ENCODE measurements at places on chromosomes 5 and 9.
A peak's percentile ranks its signal among the peaks of the same experiment; 100 is the strongest.

DNA sequence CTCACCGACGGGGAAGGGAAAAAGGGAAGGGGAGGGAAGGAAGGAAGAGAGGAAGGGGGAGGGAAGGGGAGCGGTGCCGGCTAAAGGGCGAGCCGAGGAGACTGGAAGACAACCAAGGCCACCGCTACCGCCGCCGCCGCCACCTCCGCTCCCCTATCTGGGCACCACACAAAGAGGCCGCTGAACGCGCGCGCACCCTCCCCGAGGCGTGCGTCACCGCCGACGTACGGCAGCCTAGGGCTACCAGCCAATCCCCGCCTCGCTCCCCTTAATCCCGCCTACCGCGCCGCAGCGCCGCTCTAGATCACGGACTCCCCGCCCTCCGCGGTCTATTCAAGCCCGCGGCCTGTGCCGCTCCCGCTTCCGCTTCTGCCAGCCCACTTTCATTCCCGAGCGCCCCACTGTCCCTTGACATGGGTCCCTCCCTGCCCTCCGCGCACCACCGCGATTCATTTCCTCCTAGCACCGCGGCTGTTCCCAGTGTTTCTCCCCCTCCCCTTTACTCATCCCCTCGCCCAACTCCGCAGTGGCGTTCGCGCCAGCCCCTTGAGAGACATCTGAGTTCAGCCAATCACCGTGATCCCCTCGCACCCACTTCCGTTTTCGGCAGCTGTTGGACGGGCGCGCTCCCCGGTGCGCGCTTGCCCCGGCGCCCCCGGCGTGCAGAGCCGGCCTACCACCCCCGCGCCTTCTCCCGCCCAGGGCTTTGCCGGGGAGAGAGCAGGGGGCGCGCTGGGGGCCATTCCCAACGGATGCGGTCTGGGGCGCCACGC, at the start of gene HNRNPA0:
Gene HNRNPA0 (minus strand): TSS at position 176 of the 773 bp plus-strand sequence. CDS start 297 bp downstream, outside the sequence.
- peak; percentile 97 for DNase-seq

DNA sequence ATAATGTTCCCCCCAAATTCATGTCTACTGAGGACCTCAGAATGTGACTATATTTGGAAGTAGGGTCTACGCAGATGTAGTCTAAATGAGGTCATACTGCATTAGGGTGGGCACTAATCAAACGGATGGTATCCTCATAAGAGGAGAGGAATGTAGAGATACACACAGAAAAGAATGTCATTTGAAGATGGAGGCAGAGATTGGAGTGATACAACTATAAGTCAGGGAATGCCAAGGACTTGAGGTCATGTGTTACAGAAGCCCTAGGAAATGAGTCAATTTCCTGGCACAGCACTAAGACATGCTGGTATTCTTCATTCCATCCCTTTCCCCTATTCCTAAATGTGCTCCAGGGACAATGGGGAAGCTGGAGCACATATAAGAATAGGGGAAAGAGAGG, 758 bp upstream of the PDCD1LG2 start:
- DNase-seq = peak; percentile 95

DNA sequence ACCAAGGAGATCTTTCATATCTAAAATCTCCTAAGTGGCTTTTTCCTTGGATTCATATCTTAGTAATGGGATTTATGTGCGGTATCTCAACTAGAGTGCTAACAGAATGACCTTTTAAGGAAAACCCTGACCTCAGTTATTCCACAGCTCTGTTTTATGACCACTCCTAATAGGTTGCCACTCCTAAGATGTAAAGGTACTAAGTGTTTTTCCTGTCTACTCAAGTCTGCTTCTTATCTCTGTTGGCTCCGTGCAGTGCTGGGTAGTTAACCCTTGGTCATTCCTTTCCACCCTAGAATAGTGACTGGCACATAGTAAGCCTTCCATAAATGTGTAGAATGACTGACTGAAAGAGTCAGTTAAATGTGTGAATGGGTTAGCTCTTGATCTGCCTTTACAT, 161.4 kb downstream of the DOCK2 start:
- DNase-seq = no peak

GRCh38 chr9:137968235-137968634, 90.7 kb downstream of the CACNA1B start:
- no peak for DNase-seq

GRCh38 chr5:54994628-54995027, 9.2 kb upstream of the ESM1 start:
- DNase-seq = no peak

- DNase-seq = peak; percentile 94
These were observed 19.3 kb downstream of the RFK start for GRCh38 chr9:76374783-76375559.

- DNase-seq = peak; percentile 45
These were observed 34.0 kb downstream of the BOD1 start for GRCh38 chr5:173582216-173583111.

- no peak for DNase-seq
These were observed 2.1 kb downstream of the MAMDC4 start for GRCh38 chr9:136854113-136854841.

DNA sequence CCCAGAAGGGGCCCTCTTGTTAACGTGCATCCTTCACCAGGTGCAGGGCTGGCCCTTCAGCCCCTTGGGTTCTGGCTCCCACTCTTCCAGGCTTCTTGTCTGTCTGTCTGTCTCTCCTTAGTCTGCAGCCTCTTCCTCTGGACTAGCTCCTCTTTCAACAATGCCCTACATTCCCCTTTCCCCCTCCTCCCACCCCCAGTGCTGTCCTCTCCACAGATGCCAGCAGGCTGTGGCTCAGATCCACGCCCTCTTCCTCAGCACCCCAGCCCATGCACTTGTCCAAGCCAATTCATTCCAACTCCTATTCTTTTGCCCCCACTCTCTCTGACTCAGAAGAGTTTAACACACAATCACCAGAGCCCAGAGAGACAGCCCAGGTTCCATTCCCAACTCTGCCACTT, 45.2 kb upstream of the ALDH1B1 start:
- no peak for DNase-seq

DNA sequence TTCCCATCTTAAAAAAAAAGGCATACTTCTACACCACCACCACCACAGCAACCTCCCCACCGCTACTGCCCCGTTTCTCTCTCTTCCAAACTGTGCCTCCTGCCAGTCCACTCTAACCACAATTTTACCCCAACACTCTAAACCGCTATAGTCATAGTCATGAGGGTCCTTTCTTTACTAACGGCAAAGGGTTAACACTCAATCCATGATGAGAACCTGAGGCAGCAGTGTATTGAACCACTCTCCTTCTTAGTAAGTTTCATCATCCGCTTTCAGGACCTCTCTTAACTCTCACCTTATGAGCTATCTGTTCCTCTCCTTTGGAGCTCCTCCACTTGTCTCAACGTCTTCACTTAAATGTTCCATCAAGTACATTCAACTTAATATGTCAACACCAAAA, 34.0 kb downstream of the IDNK start:
- DNase-seq = no peak

DNA sequence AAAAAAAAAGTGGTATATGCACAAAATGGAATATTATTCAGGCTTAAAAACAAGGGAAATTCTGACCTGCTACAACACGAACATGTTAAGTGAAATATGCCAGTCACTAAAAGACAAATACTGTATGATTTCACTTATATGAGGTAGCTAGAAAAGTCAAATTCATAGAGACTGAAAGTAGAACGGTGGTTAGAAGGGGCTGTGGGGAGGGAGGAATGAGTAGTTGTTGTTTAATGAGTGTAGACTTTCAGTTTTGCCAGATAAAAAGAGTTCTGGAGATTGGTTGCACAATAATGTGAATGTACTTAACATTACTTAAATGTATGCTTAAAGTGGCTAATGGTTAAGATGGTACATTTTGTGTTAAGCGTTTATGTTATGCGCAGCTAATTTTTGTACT, 79.5 kb upstream of the IL12B start:
- no peak for DNase-seq

- DNase-seq = no peak
These were observed 118.8 kb downstream of the GADD45G start for GRCh38 chr9:89723469-89724100.

DNA sequence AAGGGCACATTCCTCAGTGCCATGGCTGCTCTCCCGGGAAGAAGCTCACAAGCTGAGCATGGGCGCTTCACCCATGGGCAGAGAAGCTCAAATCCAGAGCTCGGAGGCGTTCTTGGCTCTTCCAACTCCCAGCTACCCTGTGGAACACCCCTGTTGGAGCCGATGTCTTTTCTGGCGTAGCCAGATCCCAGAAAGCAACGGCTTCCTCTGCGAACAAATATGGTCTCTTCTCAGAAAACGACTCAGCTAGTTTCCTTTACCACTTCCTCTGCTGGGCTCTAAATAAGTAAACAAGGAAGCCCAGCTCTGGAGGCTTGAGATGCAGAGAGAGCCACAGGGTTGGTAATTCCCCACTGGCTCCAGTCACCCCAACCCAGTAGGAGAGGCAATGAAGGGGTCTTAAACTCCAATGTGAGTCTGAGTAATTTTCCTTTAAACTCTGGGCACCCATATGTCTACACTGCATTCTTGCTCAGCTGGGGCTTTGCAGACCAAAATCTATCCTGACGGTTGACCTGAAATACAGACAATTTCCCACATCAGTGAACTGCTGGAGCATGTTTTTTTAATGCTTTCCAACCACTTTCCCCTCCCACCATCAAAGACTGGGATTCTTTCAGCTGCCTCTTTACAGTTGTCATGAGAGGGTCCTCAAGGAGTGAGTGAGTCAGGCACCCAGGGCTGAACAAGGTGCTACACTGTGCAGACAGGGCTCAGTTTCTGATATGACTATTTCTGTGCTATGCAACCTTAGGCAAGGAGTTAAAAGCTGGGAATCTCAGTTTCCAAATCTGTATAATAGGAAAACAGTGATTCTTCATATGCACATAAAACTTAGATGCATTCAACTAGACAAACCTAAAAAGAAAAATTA, at the start of gene LCP2:
Gene LCP2 (minus strand): TSS at position 189 of the 874 bp plus-strand sequence. CDS start 166 bp downstream, at position 23.
- DNase-seq = no peak

DNA sequence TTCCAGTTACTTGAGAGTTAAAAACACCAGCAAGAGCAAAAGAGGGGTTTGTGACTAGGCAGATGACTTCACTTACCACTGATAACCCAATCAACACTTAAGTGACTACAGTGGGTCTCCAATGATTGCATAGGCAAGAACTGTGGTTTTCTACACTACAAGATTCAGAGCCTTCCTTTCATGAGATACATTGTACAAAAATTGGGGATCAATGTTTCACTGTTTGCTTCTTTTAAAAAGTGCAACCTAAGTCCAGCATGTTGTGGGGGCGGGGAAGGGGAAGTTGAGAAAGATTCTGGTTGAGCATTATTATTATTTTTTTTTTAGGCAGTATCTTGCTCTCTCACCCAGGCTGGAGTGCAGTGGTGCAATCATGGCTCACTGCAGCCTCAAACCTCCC, 3.6 kb downstream of the IQGAP2 start:
- no peak for DNase-seq

DNA sequence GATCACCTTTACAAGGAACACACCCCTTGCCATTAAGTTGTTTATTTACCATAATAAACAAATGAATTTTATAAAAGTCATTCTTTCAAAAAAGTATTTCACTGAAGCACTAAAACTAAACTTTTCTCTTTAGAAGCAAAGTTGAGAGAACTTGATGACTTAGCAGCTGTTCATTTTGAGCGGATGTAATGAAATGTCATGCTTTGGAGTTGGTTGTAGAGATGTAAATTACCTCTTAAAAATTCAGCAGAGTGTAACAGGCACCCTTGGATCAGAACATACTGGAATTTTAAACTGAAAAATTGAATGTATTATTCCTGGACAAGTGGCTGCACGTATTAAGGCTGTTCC, 617.2 kb downstream of the PDE4D start:
- no peak for DNase-seq

- DNase-seq = peak; percentile 23
These were observed 141.1 kb downstream of the GCNT1 start for GRCh38 chr9:76600007-76600615.

- no peak for DNase-seq
These were observed 49.1 kb upstream of the EXOC3 start for GRCh38 chr5:393846-394275.

GRCh38 chr5:158857976-158858375, 241.7 kb downstream of the EBF1 start:
- DNase-seq = no peak

DNA sequence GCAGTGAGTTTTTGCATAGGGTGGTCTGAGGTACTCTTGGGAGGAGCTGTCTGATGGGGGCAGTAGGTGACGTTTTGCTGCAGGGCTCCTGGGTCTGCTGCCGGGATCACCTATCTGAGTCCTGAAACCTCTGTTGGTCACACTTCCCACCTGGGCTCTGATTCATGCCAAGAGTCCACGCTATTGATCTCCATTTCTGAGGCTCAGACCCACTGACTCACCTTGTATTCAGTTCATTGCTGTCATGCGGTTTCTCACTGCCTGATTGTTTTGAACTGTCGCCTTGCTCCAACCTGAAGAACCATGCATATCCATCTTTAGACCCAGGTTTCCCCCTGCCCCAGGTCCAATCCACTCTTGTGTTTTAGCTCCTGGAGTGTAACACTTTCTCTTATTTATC, 101.3 kb downstream of the NPR3 start:
- DNase-seq = no peak

DNA sequence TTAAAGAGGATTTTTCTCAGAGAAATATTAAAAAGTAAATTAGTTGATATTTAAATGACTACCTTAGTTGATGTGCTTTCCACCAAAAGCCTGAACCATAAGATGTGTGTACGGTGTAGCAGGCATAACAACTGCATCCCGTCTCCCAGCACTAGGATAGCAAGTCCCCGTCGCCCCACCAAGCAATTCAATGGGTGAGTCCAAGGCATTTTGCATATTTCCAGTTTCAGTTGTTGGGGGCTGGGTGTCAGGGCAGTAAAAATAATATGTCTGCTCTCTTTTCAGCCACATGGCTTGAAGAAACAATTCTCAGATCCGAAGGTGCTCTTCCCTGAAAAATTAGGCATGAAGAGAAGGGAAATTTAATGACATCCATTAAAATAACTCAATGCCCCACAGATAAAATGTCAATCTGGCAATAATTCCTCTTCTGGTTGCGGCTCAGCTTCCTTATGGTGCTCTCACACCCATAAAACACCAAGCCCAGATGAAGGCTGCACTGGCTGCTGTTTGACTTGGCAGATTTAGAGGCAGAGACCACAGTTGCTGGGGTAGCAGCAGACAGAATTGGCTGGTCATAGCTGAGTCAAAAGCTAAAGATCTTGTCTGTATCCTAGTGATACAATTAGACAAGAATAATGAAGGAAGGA, 124.4 kb upstream of the ADCY2 start:
- no peak for DNase-seq

DNA sequence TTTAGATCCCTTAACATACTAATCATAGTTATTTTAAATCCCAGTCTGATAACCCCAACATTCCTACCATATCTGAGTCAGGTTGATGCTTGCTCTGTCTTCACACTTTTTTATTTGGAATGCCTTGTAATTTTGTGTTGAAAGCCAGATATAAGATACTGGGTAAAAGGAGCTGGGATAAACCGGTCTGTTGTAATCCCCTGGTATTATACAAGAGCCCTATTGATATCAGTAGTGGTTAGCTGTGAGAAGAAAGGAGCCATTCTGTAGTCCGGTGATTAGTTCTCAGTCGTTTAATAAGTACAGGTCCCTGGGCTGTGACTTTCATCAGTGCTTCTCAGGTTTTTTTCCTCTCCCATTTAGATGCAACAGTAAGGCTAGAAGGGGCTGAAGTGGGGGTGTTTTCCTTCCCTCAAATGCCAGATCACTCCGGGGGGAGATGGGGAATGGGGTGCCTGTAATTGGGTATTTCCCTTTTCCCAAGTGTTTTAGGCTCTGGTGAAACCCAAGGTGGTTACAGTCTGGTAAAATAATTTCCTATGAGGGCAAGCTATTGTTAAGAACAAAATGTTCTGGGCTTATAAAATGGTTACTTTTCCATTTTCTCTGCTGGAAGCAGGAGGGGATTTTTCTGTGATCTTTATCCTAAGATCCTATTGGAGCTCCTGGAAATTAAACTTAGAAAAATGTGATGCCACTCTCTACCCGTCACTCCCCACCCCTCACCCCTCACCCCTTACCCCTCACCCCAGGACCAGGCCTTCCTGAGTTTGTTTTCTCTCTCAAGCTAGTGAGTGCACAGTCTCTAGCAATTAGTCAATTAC, 72.7 kb downstream of the KCNN2 start:
- no peak for DNase-seq
